ENCODE measurements at places on chromosomes 13 and 19.
A peak's percentile ranks its signal among the peaks of the same experiment; 100 is the strongest.

DNA sequence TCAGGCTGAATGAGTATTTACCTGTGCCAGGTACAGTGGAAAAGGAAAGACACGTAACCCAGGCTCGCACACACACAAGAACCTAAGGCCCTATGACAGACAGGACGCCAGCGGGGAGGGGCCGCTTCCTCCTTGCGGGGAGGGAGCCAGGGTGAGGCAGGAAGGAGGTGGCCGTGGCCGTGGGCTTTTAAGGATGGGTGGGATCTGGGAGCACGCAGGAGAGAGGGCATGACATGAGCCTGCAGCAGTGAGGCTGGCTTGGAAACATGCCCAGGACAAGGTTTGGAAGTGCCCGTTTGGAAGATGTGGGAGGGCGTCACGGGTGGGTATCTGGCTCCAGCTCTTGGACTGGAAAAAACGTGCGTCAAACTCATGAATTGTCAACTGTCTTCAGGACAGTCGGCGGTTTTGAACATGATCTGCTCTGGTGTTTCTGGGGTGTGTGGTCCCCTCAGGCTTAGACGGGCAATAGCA, 20.1 kb downstream of the SH3GL1 start:
- peak; percentile 53 for DNase-seq

GRCh38 chr19:40525234-40526051, 51.2 kb upstream of the SHKBP1 start:
- DNase-seq = no peak

- peak; percentile 87 for DNase-seq
These were observed 8.7 kb upstream of the KLF2 start for GRCh38 chr19:16315825-16316505.

GRCh38 chr13:71624653-71625600, 242.1 kb downstream of the DACH1 start:
- DNase-seq = no peak

DNA sequence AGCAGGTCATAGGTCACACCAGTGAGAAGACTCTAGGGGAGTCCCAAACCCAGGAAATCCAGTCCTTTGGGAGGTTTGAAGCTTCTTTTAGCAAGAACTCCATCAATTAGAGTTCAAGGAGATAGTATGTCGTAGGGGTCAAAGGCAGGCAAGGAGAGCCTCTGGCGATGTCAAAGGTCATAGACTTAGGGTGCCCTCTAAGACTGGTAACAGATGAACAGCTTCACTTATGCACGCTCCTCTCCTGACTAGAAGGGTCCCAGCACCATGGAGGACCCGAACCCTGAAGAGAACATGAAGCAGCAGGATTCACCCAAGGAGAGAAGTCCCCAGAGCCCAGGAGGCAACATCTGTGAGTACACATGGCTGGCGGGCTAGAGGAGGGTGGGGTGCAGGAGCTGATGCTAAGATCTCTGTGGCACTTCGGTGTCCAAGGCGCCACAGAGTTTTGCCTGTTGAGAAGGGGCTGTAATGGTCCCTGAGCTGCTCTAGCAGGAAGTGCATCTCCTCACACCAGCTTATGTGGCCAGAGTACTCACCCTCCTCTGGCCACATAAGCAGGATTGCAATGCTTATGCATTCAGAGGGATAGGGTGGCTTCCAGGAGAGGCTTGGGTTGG, 557 bp downstream of the ZNF576 start:
- DNase-seq = no peak

- no peak for DNase-seq
These were observed 51.0 kb upstream of the MBNL2 start for GRCh38 chr13:97171136-97171535.

GRCh38 chr19:47673426-47673825, 39.8 kb upstream of the EHD2 start:
- no peak for DNase-seq

DNA sequence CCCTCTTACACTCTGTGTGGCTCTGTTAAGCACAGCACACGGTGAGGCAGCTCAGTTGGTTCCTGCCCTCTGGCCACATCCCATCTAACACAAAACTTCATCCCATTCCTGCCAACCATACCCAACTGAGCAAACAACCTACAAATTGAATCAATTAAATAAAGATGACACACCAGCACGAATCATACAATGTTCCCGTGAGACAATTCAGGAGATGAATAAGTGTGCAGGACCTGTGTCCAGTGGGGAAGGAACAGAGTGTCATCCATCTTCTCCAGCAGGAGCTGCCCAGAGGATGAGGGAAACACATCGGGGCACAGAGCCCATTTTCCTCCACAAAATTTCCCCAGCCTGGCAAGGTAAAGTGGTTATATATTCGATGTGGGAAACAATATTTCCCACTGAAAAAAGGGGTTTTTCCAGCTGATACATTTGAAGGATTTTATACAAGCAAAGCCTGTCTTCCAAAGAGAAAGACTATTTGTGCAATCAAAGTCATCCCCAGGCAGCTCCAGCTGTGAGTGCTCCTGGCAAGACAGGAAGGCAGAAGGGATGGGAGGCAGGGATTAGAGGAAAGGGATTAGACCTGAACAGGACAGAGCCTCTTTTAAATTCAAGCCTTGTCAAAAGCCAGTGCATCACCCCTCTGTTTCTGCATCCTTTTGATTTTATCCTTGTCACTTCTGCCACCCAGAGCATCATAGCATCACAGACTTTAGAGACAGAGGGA, 240.2 kb downstream of the LHFPL6 start:
- DNase-seq = no peak

DNA sequence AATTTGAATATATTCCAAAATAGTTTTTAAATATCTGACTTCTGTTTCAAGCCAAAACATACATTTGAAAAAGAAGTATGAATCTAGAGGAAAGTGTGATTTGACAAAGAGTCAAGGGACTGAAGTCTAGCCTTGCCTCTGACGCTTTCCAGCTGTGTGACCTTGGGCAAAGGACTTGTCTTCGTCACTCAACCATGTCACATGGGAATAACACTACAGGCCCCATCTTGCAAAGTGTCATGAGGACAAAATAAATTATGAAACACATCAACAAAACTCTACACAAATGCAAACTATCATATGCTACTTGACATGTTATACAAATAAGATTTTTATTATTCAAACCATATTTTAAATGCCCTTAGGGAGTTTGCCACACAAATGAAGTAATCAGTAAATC, 73.0 kb downstream of the CYSLTR2 start:
- DNase-seq = no peak

DNA sequence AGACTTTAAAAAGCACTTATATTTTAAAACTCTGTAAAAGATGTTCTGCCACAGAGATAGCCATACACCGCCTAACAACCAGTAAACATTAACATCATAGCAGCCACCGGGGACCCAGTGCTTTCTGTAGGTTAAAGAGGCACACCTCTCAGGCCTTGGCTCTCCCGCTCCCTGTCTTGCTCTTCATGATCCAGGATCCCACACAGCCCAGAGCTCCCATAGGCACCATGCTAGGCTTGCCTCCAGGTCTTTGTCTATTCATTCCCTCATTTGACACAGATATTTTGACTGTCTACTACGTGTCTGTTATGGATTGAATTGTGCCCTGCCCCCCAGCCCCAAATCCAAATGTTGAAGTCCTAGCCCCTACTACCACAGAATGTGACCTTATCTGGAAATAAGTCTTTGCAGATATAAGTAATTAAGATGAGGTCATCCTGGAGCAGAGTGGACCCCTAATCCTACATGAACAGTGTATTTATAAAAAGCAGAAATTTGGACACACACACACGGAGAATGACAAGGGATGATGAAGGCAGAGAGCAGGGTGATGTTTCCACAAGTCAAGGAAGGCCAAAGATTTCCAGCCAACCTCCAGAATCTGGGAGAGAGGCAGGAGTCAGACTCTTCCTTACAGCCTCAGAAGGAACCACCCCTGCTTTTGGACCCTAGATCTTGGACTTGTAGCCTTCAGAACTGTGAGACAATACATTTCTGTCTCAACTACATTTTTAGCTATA, 272.6 kb downstream of the DNAJC15 start:
- DNase-seq = peak; percentile 71

DNA sequence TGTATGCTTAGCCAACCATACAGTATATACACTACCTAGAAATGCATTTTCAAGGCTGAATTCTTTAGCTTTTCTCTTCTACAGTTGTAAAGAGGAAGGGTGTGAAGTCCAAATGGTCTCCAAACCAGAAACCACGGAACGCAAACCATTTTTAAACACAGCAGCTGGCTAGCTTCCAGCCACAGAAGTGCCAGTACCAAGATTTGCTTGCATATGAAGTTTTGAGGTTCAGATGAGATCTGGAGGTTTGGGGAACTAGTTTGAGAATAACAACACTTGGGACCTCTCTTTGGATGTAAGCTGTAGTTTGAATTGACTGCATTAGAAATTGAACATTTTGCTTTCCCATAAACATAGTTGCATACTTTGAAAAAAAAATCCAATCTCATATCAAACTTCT, 1243.5 kb downstream of the EFNB2 start:
- no peak for DNase-seq

DNA sequence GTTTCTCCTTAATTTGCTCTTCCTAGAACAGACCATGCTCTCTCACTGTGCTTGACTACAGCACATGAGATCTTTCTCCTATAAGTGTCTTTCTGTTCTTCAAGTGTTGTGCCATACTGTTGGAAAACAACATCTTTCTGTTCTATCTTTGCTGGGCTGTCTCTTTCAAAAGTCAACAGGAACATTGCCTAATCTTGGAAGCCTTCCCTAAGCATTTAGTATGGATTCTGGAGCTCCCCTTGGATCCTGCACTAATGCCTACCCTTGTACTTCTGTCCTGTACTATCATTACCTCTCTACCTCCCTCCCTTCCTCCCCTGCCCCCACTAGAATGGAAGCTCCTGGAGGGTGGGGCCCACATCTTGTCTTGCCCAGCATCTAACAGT, 26.8 kb downstream of the STARD13 start:
- DNase-seq = no peak

DNA sequence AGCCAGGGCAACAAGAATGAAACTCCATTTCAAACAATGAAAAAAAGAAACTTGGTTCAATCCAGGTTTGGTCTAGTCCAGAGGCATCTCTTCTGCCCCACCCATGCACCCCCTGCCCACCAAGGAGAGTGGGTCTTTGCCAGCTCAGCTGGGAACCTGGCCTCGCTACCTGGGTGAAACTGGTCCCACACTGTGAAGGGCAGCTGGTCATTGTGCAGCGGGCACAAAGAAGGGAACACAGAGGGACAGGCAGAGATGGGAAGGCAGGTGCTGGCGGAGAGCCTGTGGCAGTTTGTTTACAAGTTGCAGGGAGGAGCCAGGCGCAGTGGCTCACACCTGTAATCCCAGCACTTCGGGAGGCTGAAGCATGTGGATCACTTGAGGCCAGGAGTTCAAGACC, 50.2 kb downstream of the CPAMD8 start:
- no peak for DNase-seq

- DNase-seq = no peak
These were observed 5.2 kb upstream of the MRPS31 start for GRCh38 chr13:40776232-40776631.

GRCh38 chr13:57553932-57554331, 77.6 kb upstream of the PCDH17 start:
- DNase-seq = no peak

- no peak for DNase-seq
These were observed 79.4 kb downstream of the MBNL2 start for GRCh38 chr13:97301382-97302095.

DNA sequence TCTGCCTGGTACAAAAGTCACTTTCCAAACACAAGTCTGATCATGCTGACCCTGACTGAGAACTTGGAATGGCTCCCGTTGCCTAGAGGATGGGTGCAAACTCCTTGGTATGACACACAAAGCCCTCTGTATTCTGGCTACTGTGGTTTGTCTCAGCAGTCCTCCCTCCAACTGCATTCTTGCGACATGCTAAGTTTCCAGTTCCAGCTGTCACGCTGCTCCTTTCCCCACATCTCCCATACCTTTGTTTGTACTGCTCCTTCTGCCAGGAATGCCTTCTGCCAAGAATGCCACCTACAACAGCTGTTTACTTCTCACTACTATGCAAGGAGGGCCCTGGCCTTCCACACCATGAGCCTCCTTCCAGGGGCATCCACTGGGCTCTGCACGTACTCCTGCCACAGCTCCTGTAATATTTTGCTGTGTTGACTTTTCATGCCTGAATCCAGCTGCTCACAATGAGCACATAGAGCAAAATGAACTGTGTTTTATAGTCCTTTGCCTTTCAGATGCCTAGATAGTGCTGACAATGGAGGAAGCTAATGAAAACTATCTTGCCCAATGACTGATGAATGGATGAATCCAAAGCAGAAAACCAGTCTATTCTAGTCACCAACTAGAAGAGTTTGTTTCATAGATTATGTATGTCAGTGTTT, 543.7 kb downstream of the EFNB2 start:
- DNase-seq = peak; percentile 21

DNA sequence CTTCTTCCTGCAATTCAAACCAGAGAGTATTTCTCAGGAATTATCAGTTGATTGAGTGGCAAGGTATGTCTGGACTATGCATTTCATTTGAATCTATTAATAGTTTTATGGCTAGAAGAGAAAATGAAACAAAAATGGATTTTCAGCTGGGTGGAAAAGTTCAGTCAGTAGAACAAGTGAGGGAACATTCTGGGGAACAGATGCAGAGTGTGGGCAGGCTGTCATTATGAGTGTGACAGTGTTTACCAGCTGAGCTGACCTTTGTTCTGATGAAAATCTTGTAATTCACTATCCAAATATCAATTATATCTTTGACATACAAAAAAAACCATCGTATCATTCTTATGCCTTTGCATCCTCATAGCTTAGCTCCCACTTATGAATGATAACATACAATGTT, 2.6 kb upstream of the CLC start:
- DNase-seq = no peak

DNA sequence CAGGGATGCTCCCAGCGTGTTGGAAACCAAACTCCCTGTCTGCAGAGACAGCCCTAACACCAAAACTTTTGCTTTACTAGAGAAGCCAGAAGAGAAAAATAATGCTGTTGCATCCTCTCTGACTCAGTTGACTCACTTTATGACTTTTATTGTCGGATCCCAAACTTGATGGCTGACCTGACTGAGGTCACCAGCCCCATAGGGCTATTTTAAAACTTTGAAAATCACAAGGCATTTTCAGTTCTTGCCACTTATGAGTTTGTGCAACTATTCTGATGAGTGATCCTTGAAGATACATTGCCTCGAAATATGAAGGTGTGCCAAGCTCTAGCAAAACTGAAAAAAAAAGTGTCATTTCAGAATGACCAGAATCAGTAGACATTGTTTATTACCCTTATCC, 320.2 kb downstream of the DLEU7 start:
- no peak for DNase-seq
